ENCODE measurements at places on chromosomes 1 and 21.

- no peak for DNase-seq
These were observed 67.4 kb downstream of the SLC16A1 start for GRCh38 chr1:112888630-112889029.

DNA sequence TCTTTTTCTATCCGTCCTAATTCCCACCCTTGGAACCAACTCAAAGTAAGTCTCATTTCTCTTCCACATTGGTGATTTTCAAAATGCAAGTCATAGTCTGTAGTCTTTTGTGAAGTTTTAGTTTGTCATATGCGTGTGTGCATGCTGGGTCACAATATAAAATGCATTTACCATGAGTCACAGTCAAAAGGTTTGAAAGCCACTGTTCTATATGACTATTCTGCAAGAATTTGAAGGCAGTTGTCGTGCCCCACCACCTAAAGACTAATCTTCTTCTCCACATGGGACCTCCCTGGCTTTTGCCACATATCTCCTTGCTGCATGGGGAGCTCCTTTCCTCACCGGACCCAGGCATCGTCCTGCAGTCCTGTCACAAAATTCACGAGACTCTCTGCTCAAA is 1.6 kb downstream of the STPG1 start:
- DNase-seq: no peak

DNA sequence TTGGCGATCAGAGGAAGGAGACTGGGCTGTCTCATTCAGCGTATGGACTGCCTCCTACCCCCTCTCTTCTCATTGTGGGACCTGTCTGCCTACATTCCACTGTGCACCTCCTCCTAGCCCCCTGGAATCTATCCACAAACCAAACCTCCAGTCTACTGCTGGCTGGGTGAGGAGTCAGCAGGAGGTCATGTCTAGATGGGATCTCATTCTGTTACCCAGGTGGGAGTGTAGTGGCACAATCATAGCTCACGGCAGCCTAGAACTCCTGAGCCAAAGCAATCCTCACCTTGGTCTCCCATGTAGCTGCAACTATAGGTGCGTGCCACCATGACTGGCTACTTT is 18.0 kb upstream of the TTC22 start:
- DNase-seq: no peak

GRCh38 chr21:40134731-40135492 is 267.7 kb downstream of the PCP4 start:
- no peak for DNase-seq

DNA sequence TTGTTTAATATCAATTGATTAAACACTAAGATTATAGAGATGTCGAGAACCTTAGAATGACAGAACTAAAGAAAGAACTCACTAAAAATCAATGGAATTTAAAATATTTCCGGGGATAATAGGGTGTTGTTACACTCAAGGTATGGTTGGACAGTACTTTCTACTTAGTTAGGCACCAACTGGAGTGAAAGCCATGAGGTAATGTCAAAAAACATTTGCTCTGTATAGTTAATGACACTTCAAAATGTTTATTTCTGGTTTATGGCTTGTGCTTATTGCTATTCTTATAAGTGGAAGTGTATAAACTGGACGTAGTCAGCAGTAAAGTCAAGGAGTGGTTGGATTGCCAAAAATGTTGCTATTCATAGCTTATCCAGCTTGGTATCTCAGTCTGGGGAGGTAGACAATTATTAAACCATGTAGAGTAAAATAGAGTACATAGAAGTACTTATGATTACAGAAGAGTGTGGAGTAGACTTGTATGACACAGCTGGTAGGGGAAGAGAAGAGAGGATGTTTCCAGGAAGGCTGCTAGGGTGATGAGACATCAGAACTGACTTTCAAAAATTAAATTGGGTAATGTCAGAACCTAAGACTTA is 56.5 kb upstream of the BMP8A start:
- DNase-seq: no peak

DNA sequence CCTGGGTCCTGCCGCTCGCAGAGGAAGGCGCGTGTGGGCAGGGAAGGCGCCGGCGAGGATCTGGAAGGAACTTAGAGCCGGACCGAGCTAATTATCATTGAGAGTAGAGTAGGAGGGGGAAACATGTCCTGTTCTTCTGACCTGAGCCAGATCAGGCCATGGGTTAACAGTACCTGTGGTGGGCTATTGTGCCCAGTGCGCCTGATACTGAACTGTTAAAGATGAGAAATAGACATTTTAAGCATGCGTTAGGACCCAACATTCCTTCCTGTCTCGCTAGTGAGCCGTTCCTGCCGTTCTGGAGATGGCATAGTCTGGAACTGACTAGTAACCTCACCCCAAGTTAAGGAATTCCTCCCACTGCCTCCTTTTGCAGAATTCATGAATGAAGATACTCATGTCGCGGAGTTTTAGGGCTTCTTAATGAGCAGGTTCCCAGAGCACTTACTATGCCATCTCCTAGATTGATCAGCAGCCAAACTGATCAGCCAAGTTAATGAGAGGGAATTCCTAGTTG is 870 bp downstream of the STRIP1 start:
- DNase-seq: no peak

GRCh38 chr1:161771161-161771560 is 5.0 kb downstream of the ATF6 start:
- DNase-seq: no peak

- DNase-seq: no peak
These were observed 1.5 kb downstream of the CELF3 start for GRCh38 chr1:151714820-151715725.

- no peak for DNase-seq
These were observed 29.1 kb downstream of the LAMC2 start for GRCh38 chr1:183215076-183215720.

DNA sequence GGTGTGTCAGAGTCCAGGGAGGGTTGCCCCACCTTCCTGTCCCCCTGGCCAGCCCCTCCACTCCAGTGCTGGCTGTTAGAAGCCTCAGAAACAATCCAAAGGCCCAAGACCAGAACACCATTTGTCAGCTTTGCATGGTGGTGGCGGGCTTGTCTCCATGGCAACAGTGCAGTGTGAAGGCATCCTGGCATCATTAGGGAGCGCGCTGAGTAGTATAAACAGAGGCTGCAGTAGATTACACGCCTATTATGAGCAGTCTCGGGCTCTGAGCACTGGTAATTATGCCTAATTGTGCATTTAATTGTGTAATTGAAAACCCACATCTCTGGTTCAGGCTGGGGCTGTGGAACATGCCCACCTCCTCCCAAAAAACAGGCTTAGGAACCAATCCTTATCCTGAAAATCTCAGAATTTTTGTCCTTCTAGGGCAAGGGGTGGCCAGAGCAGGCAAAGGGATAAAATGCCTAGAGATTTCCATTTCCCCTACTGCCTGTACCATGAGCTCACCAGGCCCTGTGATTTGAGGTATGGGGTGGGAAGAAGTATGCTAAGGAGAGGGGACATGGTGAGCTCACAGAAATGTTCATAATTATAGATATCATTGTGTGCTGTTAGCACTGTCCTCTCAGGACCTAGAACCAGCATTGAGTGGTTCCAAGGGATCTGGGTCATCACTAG is 11.7 kb downstream of the NKAIN1 start:
- no peak for DNase-seq

DNA sequence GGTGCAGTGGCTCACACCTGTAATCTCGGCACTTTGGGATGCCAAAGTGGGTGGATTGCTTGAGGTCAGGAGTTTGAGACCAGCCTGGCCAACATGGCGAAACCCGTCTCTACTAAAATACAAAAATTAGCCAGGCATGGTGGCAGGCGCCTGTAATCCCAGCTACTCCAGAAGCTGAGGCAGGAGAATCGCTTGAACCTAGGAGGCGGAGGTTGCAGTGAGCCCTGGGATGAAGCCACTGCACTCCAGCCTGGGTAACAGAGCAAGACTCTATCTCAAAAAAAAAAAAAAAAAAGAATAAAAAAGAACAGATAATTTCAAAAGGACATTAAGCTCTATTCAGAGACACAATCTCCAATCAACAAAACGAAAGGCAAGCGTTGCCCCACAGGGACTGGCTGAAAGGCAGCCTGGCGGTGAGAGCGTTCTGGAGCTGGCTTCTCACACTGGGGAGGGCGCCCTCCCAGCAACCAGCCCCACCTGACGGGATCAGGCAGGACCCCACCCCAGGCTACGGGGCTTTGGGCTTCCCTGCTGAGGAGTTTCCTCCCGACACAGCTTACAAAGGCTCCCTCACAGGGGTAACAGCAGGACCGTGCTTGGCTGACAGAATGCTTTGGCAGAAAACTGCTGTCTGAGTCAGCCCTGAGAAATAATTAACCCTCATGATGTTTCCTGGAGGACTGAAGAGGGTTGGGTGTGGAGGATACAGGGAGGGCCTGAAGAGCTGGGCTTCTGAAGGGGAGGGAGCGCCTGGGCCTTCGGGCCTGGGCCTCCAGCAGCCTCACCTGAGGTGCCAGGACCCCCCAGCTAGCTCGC is 31.1 kb upstream of the SRP9 start:
- DNase-seq: no peak

GRCh38 chr1:14844923-14845617 is 246.6 kb downstream of the KAZN start:
- no peak for DNase-seq

DNA sequence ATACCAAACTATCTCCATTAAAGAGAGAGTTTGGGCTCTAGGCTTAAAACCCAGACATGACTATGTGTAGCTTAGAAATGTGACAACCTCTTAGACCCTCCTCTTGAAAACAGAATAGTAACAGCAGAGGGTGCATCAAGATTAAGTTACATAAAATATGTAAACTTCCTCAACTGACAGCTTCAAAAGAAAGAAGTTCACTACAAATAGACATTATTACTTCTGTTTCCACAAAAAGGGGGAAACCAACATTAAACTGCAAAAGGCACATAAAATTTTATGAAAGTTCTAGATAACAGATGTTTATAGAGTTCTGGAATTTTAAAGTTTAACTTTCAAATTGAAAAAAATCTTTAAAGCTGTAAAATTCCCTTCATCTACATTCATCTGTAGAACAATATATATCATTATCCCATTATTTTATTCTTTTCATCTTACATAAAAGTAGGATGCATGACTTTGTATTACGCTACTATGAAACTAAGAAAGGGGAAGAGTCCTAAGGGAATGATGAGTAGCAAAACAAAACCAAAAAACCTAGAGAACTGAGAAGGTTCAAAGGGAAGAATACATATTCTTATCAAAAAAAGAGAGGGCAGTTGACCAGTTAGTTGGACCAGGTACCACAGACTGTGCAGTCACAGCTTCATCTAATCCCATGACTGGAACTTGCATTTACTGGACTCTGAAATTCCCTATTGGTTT is 177.0 kb downstream of the SIPA1L2 start:
- DNase-seq: no peak

DNA sequence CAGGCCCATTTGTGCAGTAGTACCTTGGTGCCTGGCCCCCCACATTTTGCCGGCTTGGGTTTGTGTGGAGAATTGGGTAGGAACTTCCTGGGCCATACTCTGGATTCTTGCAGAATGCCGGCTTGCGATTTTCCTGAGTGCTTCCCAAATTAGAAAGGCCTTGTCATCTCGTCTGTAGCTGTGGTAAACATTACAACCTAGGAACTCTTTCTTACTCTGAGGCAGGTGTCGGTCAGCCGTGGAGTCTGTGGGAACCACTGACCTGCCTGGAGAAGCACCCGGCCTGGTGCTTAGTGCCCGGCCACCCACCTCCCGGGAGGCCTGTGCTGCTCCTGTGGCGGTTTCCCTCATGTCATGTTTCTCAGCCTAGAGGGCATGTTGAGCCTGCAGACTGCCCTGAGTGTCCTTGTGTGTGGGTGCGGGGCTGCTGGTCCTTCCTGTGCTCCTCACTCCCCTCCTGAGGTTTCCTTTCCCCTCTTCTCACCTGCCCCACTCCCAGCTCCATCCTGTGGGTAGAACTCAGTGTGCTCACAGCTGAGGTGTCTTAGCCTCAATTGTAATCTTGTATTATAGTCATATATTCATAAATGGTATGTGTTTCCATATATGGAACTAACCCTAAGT is 64.7 kb downstream of the S100B start:
- no peak for DNase-seq

DNA sequence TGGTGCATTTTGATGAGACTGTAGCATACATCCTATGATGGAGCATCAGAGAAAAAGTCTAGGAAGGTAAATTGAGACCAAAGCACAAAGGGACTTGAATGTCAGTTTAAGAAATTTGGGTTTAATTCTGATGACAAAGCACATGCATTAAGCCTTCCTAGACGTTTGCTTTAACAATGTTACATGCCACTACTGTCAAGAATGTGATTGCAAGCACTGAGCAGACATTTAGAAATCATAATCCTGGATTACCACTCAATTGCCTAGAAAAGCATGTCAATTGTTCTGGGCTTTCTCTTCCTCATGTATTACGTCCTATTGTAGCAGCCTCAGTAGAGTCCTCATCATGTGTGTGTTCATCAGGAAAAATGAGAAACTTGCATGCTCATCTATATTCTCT is 117.1 kb downstream of the ZNF281 start:
- no peak for DNase-seq

DNA sequence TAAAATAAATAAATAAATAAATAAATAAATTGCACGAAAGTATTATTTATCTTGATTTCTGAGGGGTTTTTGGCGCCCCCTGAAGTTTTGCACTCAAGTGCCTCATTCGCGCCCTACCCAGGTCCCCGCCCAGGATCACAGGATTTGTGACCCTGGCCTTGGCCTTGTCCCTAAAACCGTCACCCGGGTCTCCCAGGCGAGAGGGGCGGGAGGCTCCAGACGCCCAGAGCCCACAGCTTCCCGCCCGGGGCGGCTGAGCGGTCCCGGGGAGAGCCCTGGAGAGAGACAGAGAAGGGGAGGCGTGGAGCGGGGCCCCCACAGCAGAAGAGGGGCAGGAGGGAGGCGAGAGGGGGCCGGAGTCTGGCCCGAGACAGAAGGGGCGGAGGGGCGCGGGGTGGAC is 91.8 kb upstream of the CASZ1 start:
- DNase-seq: no peak

GRCh38 chr1:42777852-42778251 is 6.9 kb upstream of the TMEM269 start:
- DNase-seq: no peak

DNA sequence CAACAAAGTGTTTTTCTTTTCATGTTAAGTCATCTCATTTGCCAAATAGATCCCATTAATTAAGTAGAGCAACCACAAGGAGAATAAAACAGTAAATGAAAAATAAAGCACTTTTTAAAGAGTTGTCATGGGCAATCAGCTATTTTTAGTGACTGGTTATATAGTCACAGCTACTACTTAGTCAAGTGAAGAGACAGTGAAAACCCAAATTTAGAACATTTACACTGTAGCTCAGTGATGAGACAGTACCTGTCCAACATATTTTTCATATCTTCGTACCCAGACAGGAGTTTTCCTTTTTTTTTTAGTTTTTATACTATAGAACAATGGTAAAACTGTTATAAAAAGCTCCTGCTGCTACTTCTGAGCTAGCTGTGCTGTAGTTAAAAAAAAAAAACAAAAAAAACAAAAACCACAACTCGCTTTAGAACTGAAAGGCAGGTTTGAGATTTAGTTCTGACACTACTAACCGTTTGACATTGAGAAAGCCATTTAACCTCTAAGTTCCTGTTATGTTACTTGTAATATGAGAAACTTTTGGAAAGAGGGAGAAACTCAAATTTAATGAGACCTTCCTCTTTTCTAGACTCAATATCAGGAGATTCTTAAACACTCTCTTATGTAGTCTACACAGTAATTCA is 777.5 kb downstream of the ADGRL2 start:
- DNase-seq: no peak

GRCh38 chr1:44786138-44786840 is 1.7 kb downstream of the BEST4 start:
- no peak for DNase-seq

GRCh38 chr21:42848932-42849758 is 30.2 kb downstream of the WDR4 start:
- no peak for DNase-seq

GRCh38 chr21:16280686-16281091 is 550.9 kb downstream of the USP25 start:
- DNase-seq: no peak

Measured in GF-D8 (cell line).